Myocyte (in vitro differentiated cells): ENCODE measurements at places on chromosomes 6 and 20.

- DNase-seq, result no peak
These were observed 5.5 kb downstream of the HNF4A start for GRCh38 chr20:44361021-44361420.

DNA sequence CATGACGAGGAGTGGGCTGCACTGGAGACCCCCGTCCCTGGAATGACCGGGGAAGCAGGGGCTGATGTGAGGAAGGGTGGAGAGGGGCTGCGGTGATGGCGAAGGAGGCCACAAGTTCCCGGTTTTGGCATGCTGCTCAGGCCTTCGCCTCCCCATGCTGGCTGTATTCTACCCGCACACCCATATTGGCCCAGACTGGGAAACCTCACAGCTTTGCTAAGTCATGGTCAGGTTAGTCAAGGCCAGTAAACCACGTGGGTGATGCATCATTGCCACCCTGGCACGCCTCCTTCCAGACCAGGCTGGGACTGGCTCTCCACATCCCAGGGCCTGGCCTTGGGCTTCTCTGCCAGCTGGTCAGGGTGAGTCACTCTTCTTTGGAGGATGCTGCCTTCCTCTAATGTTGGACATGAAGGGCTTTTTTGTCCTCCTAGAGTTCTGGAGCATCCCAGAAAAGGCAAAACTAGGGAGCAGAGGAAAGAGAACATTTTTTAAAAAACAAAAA lies 53.8 kb downstream of the PCNA start:
- DNase-seq, result peak; percentile 98

DNA sequence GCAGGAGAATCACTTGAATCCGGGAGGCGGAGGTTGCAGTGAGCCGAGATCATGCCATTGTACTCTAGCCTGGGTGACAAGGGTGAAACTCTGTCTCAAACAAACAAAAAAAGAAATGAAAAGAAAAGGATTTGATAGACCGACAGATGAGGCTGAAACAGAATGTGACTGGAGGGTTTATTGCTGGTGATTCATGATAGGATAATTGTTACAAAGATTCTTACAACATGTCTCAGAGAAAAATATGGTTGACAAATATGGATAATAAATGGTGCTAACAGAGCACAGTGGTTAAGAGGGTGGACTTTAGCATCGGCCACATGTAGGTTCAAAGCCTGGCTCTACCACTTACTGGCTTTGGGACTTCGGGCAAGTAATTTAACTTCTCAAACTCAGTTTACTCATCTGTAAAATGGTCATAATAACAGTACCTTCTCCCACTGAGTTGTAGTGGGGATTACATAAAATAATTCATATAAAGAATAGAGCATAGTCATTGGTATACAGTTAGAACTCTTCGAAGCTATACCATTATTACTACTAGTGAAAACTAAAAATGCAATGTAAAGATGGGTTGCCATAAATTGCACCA lies 131.9 kb downstream of the MAP3K7 start:
- no peak for DNase-seq

DNA sequence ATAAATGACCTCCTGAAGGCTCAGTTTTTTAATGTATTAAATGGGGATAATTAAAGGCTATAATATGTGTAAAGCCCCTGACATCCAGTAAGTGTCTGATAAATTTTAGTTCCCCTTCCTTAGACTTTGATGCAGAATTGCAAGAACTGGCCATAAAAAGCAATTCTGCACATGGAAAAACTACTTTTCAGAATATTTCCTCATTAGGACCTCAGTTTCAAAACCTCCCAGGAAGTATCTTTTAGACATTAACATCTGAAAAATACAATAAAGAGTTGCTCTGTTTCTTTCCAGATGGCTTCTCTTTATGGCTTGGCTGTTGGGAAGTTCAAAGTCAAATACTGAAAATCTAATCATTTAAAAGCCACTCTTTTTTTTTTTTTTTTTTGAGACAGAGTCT lies 106.3 kb upstream of the ZNF217 start:
- DNase-seq, result no peak

DNA sequence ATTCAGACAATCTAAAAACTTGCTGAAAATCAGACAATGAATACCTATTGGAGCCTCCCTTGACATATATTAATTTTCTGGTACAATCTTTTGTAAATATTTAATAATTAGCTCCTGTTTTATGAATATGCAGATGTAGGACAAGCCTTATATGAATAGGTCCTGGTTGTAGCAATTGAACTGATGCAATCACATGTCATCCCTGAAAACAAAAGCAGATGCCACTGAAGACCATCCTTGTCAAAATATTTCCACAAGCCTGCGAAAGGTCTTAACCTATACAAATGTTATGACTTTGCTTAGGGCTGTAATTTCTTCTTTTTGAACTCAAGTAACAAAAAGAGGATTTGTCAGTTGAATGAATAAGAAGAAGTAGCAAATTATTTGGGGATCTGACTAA lies 722.1 kb downstream of the EYS start:
- no peak for DNase-seq

DNA sequence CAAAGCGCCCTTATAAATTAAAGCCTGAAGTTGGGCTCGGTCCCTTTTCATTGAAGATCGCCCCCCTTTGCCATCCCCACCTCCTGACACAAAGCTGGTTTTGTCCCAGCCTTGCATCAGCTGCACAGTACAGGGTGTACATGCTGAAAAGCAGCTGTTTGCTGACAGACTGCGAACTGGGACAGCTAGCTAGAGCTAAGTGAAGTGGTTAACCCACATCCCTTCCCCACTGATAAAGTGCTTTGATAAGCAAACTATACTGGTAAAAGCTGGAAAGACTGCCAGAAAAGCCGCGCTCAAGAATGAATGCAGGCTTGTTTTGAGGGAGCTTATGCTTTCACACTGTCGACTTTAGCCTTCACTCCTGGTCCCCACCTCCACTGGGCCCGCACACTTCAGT lies 207.3 kb downstream of the GMDS start:
- peak; percentile 54 for DNase-seq

- DNase-seq, result no peak
These were observed 11.5 kb downstream of the MAPK14 start for GRCh38 chr6:36039112-36039511.

DNA sequence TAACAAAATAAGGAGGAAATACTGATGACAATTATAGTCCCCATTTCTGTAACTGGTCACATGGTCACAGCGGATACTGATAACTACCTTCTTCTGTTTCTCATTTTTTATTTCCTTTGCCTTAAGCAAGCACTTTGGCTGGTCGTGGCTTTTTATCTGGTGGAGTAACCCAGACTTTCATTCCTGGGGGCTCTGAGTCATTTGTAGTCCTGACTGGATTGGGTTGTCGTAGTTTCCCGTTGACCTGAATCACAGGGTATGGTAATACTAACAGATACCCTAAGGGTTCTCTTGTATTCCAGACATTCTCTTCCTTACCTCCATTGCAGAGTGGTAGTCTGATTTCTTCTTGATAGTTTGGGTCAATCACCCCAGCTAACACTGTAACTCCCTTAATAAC lies 500.3 kb upstream of the ADGRB3 start:
- no peak for DNase-seq
